Astrocyte of the hippocampus (primary cell): ENCODE measurements at places on chromosomes 11 and 22.

DNA sequence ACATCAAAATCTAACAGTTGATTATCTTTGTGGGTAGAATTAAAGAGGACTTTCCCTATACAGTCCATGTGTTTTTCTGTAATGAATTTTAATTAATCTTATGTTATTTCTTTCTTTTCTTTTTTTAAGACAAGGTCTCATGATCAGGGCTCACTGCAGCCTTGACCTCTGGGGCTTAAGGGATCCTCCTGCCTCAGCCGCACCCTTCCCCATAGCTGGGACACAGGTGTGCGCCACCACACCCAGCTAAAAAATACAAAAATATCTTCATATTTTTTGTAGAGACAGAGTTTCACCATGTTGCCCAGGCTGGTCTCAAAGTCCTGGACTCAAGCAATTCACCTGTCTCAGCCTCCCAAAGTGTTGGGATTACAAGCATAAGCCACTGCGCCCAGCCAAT lies 7.7 kb downstream of the RAB30 start:
- DNase-seq, result no peak

GRCh38 chr11:131228378-131228777 lies 142.0 kb upstream of the NTM start:
- DNase-seq, result no peak

- DNase-seq, result no peak
These were observed 112.7 kb downstream of the SEZ6L start for GRCh38 chr22:26281941-26282340.

GRCh38 chr22:47533961-47534803 lies 771.7 kb downstream of the TBC1D22A start:
- DNase-seq, result no peak

- DNase-seq, result peak; percentile 86
These were observed 39.0 kb downstream of the BMAL1 start for GRCh38 chr11:13316528-13316961.

DNA sequence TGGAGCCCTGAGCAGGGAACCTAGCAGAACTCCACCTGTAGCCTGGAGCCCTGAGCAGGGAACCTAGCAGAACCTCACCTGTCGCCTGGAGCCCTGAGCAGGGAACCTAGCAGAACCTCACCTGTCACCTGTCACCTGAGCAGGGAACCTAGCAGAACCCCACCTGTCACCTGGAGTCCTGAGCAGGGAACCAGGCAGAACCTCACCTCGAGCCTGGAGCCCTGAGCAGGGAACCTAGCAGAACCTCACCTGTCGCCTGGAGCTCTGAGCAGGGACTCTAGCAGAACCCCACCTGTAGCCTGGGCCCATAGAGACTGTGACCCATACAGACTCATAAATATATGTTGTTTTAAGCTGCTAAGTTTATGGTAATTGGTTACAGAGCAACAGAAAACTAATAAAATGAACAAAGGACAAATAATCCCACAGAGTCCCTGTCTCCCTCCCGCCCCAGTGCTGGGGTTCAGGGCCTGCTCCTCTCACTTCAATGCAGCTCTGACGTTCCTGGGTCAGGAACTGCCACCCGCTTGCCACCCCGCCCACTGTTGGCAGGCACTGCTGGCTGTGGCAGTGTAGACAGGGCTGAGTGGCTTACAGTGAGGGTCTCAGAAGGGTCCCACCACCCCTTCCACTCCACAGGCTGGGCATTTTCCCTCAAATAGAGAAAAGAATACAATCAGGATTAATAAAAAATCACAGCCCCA lies 259.1 kb downstream of the TBC1D22A start:
- no peak for DNase-seq

GRCh38 chr11:37942081-37942480 lies 1344.0 kb upstream of the RAG2 start:
- no peak for DNase-seq

DNA sequence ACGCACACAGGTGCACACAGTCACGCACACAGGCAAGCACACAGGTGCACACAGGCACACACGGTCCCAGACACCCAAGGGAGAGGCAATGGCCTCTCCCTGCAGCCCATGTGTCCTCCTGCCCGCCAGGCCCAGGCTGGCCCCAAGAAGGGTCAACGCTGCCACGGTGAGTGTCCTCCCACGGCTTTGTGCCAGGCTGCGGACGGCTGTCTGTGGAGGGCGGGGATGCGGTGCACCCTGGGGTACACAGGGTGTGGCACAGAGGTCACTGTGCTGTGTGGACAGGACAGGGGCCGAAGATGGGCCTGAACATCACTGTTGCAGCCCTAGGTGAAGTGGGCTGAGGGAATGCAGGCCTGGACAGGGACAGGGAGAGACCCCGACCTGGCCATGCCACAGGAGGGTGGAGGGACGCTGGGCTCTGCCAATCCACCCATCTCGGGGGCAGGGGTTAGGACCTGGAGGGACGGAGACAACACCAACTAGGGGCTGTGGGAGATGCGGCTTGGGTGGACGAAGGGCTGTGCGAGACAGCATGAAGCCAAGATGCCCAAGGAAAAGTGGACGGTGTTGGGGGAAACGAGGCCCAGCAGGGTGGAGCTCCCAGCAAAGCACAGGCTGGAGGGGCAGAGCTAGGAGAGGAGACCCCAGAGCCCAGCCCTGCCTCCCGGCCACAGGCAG lies 523.8 kb downstream of the BRD1 start:
- no peak for DNase-seq

GRCh38 chr11:94773842-94774241 lies 5.7 kb downstream of the AMOTL1 start:
- DNase-seq, result no peak

DNA sequence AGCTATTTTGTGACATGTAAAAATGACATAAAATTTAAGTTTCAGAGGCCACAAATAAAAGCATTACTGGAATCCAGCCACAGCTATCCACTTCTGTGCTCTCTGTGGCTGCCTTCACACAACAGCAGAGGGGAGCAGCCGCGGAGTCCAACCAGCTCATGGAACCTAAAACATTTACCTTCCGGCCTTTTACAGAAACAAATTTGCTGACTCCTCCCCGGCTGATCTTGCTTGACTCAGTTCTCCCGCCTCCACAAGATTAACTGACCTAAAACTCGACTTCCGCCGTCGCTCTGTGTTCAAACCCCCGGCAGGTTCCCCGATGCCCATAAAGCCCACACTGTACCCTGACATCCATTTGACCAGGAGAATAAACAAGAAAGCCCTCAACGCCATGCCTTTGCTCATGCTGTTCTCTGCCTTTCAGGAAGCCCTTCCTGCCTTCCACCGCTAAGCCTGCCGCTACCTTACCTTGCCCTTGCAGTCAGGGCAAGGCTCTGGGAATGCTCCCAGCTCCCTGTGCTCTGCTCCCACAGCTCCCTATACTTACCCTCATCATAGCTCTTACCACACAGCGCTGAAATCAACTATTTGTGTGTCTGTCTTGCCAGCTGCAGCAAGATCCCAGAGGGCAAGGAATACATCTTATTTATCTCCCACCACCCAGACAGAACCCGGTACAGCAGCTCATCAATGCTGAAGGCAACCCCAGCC lies 35.4 kb downstream of the MICAL3 start:
- DNase-seq, result peak; percentile 62

DNA sequence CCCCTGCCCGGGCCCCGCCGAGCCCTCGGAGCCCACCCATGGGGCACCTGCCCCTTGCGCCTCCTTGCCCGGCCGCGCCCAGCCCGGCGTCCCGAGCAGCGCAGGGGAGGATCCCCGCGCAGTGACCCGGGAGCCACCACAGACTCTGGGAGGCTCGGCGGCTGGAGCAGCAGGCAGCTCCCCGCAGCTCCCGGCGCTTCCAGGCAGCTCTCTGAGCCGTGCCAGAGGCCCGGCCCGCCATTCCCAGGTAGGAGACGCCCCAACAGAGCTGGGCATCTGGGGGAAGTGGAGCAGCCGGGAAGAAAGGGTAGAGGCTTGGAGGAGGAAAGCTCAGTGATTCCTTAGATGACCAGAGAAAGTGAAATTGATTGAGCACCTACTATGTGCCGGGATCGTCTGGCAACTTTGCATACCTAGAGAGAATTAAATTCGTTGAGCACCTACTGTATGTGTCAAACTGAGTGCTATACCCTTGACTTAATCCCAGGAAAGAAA lies 670 bp downstream of the RASD2 start:
- no peak for DNase-seq

GRCh38 chr11:45182902-45183301 lies 36.5 kb downstream of the PRDM11 start:
- DNase-seq, result peak; percentile 30

GRCh38 chr11:29312812-29313211 lies 704.0 kb downstream of the KCNA4 start:
- DNase-seq, result no peak

DNA sequence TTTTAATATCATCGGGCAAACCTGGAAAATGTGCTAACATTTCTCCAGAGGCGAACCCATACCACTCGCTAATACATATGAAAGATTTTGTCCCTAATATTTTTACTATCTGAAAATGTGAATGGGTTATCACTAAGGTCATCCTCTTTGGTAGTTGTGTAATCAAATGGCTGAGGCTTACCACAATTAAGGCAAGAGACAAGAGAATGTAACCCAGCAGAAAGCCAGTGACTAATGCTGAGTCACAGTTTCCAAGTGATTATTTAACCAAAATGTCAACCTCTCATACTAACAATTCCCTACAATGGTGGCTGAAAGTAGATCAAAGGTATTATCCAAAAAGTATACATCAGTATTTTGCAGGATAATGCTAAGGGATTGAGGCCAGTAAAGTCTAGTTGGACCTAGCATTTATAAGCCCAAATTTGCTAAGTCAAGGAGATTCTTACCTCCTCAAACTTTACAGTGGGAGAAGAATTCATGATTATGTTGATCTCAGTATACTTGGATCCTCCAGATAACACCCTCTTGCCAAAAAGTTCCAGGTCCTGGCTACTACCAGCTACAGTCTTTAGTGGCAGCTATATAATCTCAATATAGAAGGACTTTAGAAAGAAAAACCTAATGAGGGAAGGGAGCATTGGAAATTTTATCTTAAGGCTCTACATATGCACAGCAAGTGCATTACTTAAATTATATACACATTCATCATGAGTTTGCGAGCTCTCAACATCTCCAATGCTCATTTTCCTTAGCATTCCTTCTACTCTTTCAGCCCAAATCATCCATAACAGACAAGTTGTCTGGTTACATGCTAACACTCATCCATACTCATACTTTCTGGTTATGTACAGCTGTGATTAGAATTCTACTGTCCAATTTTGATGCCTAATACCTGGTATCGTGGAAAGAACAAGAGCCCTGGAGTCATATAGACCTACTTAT lies 25.4 kb downstream of the SIK3 start:
- peak; percentile 91 for DNase-seq

- no peak for DNase-seq
These were observed 58.6 kb upstream of the HMGXB4 start for GRCh38 chr22:35198738-35199137.

DNA sequence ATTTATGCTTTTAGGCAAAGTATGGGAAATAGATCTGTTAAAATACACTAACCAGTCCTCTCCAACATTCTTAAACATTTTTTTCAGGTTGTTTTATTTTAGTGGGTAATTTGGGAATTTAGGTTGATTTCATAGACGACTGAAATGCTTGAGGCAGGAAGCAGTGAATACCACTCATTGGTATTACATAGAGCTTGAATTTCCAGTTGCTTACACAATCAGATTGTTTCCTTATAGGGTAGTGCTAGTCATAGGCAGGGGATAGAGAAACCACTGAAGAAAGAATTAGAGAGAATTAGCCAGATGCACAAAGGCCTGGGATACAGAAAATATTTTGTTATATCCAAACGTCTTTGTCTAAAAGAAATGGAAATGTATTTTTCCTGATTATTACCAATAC lies 23.9 kb upstream of the LYVE1 start:
- DNase-seq, result peak; percentile 82

DNA sequence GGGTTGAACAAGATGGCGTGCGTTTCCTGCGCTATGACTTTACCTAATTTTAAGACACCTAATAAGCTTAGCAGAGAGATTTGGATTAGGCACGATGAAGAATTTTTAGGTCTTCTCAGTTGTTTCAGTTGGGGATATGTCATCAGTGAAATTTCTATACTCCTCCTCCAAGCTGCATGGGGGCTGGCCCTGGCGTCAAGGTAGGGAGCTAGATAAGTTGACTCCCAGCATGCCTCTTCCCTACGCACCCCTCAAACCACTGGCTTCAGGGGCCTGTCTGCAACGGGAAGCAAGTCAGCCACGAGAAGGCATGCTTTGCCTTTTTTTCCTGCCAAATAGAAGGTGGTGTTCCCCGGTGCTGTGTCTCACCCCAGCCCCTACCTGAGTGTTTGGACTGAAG lies 13.3 kb downstream of the DGAT2 start:
- no peak for DNase-seq

- peak; percentile 94 for DNase-seq
These were observed 51.0 kb upstream of the CSNK2A3 start for GRCh38 chr11:11403763-11404725.

DNA sequence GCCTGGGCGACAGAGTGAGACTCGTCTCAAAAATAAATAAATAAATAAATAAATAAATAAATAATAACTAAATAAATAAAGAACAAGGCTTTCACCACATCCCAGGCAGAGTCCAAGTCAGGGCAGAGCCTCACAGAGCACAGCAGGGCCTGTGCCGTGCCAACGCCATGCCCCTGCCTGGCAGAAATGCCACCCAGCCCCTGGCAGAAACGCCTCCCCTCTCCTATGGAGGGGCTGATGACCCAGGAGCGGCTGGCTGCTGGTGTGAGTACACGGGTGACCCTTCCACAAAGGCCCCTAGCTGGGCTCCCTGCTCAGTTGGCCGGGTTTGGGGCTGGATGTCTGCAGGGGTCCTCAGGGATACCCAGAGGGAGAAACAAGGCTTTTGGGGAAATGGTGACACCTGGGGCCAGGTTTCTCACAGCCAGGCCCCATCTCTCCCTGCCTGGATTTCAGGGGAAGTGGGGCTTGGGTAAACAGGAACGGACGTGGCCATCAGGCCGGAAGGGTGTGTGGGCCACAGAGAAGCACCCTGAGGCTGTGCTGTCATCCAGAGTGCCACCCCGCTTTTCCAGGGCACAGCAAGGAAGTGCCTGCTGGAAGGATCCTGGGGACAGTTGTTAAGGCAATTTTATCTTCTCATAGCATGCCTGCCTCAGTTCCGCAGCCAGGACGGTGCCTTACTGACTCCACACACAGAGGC lies 5.1 kb downstream of the BID start:
- DNase-seq, result no peak

GRCh38 chr11:19311308-19312030 lies 70.7 kb upstream of the E2F8 start:
- peak; percentile 76 for DNase-seq

DNA sequence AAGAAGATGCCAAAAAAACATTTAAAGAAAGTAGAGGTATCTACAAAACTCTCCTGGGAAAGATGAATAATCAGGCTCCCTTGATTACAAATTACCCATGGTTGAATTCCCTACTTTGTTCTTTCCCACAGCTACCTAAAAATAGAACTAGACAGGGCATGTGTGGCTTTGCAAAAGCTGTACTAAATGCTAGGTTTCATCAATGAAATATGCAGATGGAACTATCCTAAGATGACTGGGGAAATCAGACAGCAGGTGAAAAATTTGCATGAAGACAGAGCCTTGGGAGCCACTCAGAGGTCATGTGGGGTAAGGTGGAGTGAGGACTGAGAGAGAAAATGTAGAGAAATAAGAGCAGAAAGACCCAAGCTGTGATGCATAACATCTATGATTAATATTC lies 14.7 kb downstream of the LAYN start:
- DNase-seq, result peak; percentile 78

GRCh38 chr11:35169112-35169511 lies 30.1 kb downstream of the CD44 start:
- DNase-seq, result no peak
